Islet precursor cell (in vitro differentiated cells): ENCODE measurements at places on chromosomes 5 and 9.

GRCh38 chr5:14415698-14416074 is 165.9 kb upstream of the OTULINL start:
- DNase-seq: no peak

DNA sequence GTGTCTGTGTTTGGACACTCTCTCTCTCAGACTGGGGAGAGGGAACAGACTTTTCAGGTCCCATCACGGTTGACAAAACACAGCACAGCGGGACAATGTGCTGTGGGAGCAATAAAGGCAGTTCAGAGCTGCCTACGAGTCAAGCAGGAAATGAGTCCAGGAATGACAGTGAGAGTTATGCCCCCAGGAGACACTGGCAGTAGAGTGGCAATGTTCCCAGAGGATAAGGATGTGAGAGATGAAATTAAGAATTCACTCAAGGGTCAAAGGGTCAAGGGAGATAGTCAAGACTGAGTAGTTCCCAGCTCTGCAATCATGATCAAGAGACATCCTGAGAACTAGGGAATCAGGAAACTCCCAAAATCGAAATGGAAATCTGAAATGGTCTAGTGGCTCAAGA is 156.1 kb downstream of the LURAP1L start:
- DNase-seq: peak; percentile 90

DNA sequence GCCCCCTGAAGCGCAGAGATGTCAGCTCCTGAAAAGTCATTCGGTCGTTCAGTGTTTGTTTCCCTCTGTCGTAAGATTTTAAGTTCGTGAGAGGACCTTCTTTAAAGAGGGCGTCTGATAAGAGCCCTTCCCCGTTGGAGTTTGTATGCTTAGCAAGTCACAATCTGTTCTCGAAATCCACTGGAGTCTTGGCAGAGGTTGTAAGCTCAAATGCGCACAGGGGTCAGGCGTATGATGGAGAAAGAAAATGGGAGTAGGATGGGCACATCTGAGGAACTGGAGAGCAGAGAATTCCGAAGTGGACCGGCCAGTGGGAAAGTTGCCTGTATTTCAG is 710 bp downstream of the HSD17B4 start:
- no peak for DNase-seq

GRCh38 chr9:90249094-90249493 is 393.5 kb downstream of the DIRAS2 start:
- no peak for DNase-seq

GRCh38 chr9:7201196-7201595 is 443.4 kb downstream of the KDM4C start:
- no peak for DNase-seq

DNA sequence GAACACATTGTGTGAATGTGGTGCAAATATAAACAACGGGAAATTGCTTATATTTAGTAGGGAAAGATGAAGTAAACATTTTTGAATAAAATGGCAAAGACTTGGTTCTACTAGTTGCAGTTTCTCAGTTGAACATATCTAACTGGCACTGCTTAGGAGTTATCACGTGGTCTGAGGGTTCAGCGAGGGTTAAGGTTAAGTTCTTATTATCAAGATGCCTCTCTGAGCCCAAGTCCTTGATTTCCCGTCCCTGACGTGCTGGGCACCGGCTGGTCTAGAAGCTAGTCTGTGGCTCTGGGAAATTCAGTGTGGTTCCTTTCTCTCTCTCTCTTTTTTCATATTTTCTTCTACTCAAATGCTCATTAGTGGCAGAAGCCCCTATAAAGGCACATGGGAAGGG is 81.6 kb upstream of the PITX1 start:
- no peak for DNase-seq

DNA sequence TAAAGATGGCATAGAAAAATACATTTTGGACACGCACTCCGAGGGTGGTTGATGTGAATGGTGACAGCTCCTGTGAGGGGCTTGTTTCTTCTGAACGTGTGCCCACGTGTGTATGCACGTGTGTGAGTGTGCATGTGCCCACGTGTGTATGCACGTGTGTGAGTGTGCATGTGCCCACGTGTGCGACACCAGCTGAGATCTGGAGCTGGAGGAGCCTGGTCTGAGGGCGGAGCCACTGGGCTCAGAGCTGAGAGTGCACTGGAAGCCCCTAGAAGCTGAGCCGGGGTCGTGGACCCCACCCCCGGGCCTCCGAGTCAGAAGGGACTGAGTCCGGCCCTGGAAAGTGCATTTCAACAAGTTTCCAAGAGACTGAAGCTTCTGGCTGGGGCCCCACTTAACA is 282.5 kb upstream of the IRX4 start:
- no peak for DNase-seq

GRCh38 chr5:140182803-140183367 is 7.9 kb downstream of the CYSTM1 start:
- DNase-seq: no peak

DNA sequence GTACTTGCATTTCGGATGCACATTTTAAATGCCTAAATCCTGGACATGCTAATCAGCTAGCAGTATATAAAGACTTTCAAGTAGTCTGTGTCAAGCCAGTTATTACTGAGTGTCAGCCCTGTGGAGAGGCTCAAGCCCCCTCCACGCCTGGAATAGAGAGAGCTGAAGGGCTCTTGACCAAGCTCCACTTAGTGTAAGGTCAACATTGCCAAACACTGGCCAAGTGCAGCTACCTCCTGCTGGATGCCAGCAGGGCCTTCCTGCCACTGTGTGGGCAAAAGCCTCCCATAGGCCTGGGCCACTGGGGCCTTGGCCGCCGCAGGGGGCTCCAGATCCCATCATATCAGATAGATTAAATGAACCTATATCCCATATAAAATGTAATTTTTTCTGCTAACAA is 239.4 kb upstream of the PANK3 start:
- no peak for DNase-seq

GRCh38 chr5:6715758-6716628 is 2.8 kb downstream of the TENT4A start:
- DNase-seq: peak; percentile 45

DNA sequence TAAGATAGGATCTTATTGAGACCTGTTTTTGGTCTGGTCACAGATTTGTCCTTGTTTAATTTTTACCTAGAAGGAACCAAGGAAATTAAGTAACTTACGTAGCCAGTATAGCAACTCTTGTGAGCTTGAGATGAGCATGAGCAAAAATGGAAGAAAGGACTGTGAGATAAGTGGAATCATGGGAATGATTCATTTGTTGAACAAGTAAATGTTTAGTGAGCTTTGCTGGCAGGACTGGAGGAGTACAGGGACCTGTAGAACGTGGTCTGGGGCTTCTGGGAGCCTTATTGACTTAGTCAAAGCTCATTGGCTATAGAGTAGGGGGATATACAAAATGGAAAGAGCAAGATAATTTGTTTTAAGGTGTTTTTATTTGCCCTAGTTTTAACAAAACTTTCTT is 3.0 kb downstream of the RAD23B start:
- DNase-seq: no peak

- no peak for DNase-seq
Observed at GRCh38 chr9:93295456-93296076, 111.6 kb downstream of the WNK2 start.

DNA sequence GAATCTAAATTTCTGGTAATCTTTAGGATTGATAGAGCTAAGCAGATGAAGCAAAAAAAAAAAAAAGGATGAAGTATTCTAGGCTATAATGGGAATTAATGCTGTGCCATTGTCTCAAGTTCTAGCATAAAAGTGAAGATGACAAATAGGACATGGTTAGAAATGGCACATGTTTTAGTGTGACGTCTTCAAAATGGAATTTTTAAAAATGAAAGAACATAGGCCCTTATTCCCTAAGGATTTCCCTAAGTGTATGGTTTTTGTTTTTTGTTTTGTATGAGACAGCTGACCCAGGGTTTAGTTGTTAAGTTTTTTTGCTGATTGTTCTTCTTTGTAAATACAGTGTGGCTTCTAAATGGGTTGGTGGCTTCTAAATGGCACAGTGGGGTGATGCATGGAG is 7.1 kb downstream of the TLE4 start:
- DNase-seq: no peak

GRCh38 chr9:93810028-93810971 is 144.9 kb downstream of the BARX1 start:
- DNase-seq: no peak

DNA sequence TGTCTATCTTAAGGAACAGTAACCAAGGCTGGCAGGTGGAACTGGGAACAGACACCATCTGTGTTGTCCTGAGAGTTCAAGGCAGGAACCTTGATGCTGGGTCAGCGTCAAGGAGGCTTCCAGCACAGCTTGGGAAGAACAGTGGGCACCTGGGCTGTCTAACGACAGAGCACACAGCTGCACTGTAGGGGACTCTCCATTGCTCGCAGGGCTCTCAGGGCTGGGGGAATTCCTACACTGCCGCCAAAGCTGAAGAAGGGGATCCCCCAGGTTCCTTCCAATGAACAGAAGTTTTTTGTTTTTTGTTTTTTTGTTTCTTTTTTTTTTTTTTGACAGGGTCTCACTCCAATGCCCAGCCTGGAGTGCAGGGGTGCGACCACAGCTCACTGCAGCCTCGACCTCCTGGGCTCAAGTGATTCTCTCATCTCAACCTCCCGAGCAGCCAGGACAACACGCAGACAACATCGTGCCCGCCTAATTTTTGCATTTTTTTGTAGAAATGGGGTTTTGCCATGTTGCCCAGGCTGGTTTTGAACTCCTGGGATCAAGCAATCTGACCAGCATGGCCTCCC is 81.9 kb downstream of the PTPN3 start:
- no peak for DNase-seq

GRCh38 chr9:132474253-132474652 is 64.2 kb downstream of the CFAP77 start:
- no peak for DNase-seq

- peak; percentile 81 for DNase-seq
Observed at GRCh38 chr9:132507670-132508469, 74.5 kb upstream of the BARHL1 start.

DNA sequence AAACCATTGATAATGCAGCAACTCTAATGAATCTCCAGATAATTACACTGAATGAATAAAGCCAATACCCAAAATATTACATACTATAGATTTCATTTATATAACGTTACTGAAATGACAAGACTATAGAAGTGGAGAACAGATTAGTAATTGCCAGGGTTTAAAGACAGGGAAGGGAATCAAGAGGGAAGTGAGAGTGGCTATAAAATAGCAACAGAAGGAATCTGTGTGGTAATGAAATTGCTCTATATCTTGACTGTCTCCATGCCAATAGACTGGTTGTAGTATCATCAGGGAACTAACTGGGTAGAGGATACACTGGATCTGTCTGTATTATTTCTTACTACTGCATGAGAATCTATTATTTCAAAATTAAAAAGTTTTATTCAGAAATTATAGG is 396.5 kb upstream of the RPS23 start:
- no peak for DNase-seq

GRCh38 chr5:11252075-11252474 is 491.0 kb upstream of the DAP start:
- no peak for DNase-seq

GRCh38 chr5:179796877-179797608 is 3.3 kb downstream of the LTC4S start:
- no peak for DNase-seq

- no peak for DNase-seq
Observed at GRCh38 chr5:66814146-66814991, 218.2 kb downstream of the MAST4 start.

DNA sequence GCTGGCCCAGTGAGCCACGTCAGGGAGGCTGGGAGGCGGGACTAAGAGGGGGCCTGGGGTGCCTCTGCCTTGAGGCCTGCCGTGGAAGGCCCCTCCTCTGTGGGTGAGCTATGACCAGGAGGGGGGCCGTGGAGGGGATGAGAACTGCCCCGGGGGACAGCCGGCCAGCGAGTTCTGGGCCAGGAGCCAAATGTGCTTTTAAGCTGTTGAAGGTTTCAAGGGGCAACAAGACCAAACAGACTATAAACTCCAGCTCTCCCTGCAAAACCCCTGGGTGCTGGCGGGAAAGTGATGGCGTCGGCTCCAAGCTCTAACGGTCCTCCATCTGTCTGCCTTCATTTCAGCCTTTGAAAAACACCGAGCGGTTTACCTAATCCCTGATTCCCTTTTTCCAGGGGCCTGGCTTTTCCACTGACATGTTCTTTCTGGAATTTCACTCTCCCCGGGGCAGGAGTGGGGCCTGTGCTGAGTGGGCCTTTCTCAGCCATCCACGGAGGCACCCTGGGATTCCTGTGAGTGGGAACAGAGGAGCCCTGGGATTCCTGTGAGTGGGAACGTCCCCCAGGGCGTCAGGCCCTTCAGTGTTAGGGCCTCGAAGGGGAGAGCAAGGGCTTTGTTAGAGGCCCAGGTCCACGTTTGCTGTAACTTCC is 65.6 kb downstream of the COL5A1 start:
- DNase-seq: no peak

DNA sequence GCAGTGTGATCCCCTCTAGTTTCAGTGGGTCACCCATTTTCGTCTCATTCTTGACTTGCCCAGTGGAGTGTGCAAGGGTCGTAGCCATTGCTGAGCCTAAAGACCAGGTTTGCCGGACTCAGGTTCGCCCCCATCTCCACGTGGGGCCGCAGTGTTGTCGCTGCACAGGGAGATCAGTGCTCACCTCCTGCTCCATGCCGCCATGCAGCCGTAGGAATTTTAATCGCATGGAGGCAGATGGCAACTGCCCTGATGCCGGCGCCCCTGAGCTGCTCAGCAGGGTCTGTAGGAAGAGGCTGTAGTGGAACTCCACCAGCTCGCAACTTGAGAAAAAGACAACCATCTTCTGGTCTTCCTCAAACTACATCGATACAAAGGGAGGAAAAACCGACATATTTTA is 24.1 kb downstream of the DDX31 start:
- no peak for DNase-seq

DNA sequence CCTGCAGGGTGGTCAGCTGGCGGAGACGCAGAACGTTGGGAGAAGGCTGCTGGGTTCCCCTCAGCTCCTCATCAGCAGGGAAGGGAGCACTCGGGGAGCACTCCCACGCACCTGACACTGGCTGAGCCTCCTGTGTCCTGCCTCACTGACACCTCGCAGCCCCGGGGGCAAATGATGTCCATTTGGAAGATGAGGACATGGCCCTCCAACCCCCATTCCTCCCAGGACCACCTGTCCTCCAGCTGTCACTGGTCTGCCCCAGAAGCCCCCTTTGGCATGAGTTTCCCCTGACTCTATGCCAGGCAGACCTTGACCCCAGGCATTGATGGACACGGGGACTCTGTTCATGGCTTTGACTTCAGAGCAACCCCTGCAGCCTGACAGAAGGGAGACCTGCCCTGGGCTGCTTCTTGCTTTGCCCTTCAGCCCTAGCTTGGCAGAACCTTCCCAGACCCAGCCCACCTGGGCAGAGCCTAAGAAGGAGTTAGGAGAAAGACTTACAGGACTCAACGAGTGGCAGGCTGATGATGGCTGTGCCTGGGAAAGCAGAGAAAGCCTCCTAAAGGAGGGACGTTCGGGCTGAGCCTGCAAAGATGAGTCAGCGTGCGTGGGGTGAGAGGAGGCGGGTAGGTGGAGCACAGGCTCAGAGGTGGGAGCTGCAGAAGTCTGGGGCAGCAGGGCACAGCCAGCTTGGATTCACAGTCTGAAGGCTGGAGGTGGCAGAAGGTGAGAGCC is 90.6 kb downstream of the LMX1B start:
- peak; percentile 93 for DNase-seq
